ENCODE measurements at places on chromosomes 11 and 22. TPM values are rescaled to one million over a fixed set of nuclear protein-coding genes. Genes with fewer than 3 reads are reported as not detected.

DNA sequence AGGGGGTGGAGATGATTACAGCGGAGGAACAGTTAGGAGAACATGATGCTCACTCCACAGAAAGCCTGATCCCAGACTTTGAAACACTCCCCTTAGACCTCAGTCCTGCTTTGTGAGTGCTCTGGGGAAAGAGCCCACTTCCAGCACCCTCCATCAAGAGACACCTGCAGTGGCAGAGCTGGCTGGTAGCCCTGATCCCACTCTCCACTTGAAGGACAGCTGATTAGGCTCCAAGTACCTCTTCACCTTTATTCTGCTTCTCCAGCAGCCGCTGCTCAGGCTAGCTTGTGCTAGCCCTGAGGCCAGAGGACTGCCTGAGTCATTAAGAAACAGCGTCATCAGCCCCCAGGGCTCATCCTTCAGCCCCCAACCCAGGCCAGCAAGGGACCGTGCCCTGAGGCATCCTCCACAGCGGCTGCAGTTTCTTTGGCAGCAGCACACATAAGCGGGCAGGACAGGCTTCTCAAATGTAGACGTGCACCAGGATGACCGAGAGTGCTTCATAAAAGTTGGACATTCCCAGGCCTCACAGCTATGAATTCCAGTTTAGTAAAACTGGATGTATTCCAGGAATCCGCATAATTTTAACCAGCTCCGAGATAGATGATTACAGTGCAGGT is 146.0 kb upstream of the TBCEL start:
- H3K27me3 ChIP-seq: peaks cover 33% of the 10 kb centered on the region
- no peak for DNase-seq
- peaks cover 22% of the 10 kb centered on the region for H3K4me1 ChIP-seq
- H3K4me3 ChIP-seq: no peak overlapping the region
- peaks cover 2% of the 10 kb centered on the region for H3K36me3 ChIP-seq

DNA sequence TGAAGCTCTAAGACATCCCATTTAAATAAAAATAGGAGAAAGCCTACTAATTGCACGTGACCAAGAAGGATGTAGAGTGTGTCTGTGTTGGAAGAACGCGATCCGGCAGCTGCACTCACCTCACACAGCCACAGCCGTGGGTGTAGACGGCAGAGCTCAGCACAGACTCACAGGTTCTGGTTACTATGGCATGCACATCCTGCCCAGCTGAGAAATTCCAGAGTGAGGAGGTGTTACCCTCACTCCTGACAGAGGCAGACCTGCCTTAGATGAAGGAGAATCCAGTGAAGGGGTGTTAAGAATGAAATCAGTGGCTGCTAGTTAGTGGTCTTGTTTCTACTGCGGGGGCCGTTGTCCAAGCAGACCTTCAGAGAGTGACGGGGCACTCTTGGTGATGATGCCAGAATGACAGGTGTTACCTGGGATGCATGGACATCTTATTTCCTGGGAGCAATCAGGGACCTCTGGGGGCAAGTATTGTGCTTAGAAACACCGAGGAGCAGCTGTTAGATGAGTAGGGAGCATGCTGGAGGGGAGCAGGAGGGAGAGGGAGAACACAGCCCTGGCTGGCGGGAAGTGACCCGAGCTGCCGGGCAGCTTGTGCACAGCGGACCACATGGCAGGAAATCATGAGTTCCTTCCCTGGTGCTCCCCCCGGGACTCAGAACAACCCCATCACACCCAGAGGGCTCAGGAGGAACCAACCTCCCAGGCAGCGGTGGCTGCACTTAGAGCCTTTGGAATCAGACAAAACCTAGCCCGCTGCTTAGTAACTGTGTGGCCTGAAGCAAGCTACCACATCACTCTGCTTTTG is 12.3 kb downstream of the KCNJ5 start:
- H3K36me3 ChIP-seq: no peaks in the 10 kb centered on the region
- H3K27me3 ChIP-seq: peaks cover 77% of the 10 kb centered on the region
- no peak overlapping the region for H3K4me3 ChIP-seq

Gene LIMK2
- 117 TPM for total RNA-seq

Gene PTPN5
- 3.3 TPM for total RNA-seq

Gene SNX32
- 6.8 TPM for total RNA-seq

Measured in mesothelial cell of epicardium (in vitro differentiated cells).